ENCODE measurements at places on chromosomes 6 and 20.

DNA sequence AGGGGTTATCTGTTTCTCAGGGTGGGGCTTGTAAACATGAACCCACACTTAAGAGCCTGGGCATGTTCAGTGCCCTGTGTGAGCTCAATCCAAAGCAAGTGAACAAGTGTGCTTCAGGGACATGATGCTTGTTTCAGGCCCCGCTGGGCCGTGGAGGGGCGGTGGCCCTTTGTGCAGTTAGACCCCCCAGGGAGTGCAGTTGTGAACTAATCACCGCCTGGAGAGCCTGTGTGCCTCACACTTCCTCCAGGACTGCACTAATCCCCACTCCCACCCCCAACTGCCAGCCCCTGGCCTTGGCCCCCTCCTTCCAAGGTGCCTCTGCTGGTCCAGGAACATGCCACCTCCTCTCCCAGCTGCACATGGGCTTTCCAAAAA lies 58.1 kb downstream of the RREB1 start:
- DNase-seq: peak; percentile 58

GRCh38 chr20:17344790-17345189 lies 118.0 kb downstream of the PCSK2 start:
- no peak for DNase-seq

GRCh38 chr6:4133941-4134838 lies 1.2 kb downstream of the ECI2 start:
- DNase-seq: peak; percentile 36

GRCh38 chr6:106674541-106675229 lies 45.3 kb downstream of the QRSL1 start:
- no peak for DNase-seq

GRCh38 chr6:62345446-62345845 lies 59.4 kb upstream of the KHDRBS2 start:
- DNase-seq: no peak

DNA sequence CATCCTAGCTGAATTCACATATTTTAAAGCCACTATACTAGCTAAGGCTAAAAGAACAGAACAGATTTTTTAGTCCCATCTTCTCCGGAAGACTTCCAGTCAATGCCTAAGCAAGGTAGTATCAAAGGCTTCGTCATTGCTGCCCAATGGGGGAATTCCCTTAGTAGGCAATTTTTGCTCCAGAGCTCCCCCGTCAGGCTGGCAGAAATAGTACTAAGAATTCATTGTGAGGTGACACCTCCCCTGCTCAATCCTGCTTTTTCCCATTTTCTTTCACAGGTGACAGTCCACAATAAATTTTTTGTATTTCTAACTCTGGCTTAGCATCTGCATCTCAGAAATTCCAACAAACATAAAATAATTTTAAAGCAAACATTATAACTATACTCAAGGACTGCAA lies 52.8 kb upstream of the SRSF6 start:
- DNase-seq: no peak

DNA sequence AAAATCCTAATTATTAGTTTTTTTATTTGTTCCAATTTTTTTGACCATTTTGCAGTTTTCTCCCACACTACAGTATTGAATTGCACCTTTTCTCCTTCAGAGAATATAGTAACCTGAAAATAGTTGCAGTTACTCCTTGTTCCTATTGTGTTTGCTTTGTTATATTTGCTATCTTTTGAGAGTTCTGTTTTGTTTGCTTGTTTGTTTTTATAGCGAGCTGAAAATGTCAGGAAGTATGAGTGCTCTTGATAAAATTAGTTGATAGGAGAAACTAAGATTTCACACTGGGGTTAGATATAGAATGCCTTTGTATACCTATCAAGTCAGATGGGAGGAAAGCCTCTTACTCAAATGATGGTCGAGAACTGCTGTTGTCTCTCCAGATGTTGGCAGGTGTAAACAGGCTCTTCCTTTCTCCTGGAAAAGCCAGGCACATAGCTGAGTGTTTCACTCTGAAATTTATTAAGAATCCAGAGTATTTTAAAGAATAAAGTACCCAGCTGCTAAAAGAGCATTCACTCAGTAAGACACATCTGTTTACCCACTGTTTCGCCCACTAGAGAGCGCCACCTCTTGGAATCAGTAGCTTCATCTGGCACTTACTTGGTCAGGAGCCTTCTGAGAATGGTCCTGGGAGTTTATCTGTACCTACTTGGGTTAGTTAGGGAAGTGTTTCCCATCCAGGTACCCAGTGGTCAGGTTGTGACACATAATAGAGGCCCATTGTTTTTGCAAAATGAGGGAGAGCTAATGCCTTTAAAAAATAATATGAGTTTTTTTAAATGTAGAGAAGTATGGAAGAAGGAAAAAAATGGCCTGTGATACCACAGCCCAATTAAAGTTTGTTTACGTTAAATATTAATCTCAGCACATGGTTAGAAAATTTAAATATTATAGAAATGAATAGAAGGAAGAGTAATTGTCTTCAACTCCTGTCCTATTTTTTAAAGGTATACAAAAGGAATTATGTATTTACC lies 11.2 kb downstream of the NT5DC1 start:
- DNase-seq: peak; percentile 27

DNA sequence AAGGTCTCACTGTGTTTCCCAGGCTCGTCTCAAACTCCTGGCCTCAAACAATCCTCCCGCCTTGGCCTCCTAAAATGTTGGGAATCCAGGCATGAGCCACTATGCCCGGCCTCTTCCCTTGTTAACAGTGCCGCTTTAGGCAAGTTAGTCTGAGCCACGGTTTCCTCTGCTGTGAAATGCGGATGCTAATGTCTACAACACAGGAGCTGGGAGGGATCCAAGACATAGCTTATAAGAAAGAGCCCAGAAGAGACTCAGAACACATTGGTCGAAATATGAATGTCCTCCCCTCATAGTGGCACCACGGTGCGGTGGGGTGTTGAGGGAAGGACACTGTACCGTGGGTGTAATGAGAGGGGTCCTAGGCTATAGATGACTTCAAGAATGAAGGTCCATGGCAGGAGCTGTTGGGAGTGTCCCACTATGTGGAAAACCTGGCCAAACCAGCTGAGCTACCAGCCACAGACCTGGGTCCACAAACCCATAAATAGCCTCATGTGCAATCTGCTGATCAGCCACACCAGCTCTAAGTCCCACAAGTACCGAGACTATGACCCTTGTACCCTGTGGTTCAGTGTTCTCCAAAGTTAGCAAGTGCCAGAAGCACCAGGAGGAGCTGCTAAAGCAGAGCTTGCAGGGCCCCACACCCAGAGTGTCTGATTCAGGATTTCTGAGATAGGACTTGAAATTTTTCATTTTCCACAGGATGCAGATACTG lies 57.8 kb upstream of the ZFAND3 start:
- DNase-seq: no peak

GRCh38 chr6:35008858-35009257 lies 119.8 kb downstream of the ANKS1A start:
- DNase-seq: no peak

- no peak for DNase-seq
These were observed 77.2 kb downstream of the GCNT2 start for GRCh38 chr6:10598084-10598960.

GRCh38 chr20:4812641-4813075 lies 90.9 kb downstream of the PRND start:
- DNase-seq: no peak

GRCh38 chr6:52538901-52539354 lies 37.9 kb downstream of the TRAM2 start:
- DNase-seq: peak; percentile 97

DNA sequence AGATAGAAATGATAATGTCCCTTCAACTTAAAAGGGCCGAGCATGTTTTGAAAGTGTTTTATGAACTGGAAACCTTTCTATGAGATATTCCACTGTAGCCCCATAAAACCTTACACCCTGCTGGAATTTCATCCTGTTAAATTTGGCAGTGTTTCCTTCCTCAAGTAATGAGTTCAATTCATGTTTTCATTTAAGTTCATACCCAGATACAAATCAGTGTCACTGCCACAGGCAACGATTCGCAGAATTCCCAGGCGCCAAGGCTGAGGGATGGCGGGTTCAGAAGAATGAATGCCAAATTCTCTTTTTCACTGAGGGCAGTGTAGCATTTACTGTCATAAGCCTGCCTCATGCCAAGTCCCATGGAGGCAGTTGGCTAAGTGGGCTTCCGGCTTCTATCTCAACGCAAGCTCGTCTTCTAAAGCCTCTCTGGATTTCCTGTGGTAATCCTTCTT lies 511.8 kb upstream of the ID4 start:
- DNase-seq: peak; percentile 26

GRCh38 chr6:11296449-11297375 lies 64.2 kb upstream of the NEDD9 start:
- DNase-seq: no peak

- no peak for DNase-seq
These were observed 59.4 kb upstream of the SCP2D1 start for GRCh38 chr20:18754030-18754652.

- peak; percentile 87 for DNase-seq
These were observed 18.0 kb downstream of the ATP9A start for GRCh38 chr20:51750037-51750769.

- DNase-seq: peak; percentile 74
These were observed 51.1 kb downstream of the GTF2H5 start for GRCh38 chr6:158219228-158219627.

DNA sequence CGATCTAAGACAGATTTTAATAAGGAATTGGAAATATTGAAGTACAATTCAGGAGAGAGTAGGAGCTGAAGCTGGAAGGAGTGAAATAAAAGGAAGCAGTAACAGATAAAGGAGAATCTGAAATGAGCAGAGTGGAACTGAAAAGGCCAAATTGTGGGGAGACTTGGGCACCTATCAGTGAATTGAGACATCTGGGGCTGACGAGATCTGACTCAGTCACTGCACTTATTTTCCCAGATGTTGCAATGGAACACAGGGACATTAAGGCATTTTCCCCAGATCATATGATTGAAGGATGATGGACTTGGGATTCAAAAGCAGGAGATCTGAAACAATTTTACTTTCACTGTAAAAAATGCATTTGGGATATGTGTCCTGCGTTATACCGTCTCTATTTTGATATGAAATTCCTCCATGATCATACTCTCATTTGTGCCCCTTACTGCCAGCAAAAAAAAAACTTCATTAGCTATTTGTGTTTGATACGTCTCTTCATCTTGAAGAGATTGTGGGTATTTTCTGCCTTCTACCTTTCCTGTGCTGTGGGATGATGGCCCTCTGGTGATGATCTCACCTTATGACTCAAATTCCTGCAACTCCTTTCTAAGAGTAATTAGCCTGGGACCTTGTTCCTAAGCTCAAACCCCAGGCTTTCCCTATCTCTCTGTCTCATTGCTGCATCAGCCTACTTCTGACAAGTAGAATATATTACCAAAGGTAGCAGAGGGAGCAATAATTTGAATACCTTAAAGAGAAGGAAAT lies 278.5 kb upstream of the MAN1A1 start:
- DNase-seq: peak; percentile 4

- DNase-seq: no peak
These were observed 11.2 kb downstream of the OVOL2 start for GRCh38 chr20:18046535-18046934.

DNA sequence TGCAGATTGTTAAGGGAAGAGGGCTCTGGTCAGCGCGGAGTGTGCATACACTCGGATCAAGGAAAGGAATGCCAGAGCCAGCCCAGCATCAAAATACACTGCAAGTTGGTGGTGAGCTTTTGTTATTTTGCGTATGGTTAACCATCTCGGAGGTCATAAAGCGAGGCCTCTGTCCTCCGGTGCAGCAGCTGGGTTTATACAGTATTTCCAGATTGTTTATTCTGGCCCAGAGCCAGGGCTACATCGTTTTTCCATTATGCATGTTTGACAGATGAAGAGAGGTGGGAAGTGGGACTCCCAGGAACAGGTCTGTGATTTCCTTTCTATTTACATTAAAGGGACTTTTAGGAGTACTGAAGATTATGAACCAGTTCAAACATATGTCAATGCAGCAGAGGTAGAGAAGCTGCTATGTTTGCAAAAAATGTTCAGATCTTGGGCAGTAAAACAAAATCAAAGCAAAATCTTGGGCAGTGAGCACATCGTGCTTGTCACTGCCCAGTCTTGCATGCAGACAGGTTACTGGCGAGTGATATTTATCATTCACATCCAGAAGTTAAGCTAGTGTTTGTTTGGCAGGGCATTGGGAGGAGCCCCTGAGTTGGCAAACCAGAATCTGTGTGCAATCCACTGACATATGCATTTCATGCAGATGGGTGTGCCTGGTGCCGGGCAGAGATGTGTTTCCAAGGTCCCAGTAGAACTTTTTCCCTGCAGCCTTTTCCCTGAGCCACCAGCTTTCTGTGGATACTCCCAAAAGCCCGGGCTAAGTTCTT lies 256.3 kb upstream of the TAB2 start:
- peak; percentile 64 for DNase-seq

- DNase-seq: peak; percentile 68
These were observed 301.3 kb upstream of the TCF21 start for GRCh38 chr6:133587546-133588160.
